ENCODE measurements at places on chromosomes 2 and 18.

DNA sequence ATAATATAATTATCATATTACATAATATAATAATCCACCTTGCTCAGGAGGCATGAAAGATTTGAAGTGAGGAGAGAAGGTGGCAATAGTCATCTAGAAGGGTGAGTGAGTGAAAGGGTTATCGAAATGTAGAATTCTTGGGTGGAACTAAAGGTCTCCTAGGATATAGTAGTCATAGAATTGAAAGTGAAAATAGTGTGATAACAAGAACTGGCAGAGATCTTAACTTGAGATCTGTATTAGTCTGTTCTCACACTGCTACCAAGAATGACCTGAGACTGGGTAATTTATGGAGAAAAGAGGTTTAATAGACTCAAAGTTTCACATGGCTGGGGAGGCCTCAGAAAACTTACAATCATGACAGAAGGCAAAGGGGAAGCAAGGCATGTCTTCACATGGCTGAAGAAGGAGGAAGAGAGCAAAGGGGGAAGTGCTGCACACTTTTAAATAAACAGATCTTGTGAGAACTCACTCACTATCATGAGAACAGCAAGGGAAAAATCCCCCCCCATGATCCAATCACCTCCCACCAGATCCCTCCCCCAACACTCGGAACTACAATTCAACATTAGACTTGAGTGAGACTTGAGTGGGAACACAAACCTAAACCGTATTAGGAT lies 351.5 kb downstream of the NR4A2 start:
- DNase-seq: no peak

- no peak for DNase-seq
These were observed 739 bp downstream of the PKDCC start for GRCh38 chr2:42048299-42049220.

GRCh38 chr2:201854221-201854801 lies 48.0 kb downstream of the CDK15 start:
- DNase-seq: no peak

GRCh38 chr2:126837966-126838715 lies 60.5 kb upstream of the TEX51 start:
- no peak for DNase-seq
